Transverse colon (tissue), 4 donors: ENCODE measurements at places on chromosomes 6 and 20. TPM values are rescaled to one million over a fixed set of nuclear protein-coding genes. Genes with fewer than 3 reads are reported as not detected.

Gene SPACA1
- not detected for total RNA-seq

Gene ACOT8
- total RNA-seq, result 84.6 TPM

DNA sequence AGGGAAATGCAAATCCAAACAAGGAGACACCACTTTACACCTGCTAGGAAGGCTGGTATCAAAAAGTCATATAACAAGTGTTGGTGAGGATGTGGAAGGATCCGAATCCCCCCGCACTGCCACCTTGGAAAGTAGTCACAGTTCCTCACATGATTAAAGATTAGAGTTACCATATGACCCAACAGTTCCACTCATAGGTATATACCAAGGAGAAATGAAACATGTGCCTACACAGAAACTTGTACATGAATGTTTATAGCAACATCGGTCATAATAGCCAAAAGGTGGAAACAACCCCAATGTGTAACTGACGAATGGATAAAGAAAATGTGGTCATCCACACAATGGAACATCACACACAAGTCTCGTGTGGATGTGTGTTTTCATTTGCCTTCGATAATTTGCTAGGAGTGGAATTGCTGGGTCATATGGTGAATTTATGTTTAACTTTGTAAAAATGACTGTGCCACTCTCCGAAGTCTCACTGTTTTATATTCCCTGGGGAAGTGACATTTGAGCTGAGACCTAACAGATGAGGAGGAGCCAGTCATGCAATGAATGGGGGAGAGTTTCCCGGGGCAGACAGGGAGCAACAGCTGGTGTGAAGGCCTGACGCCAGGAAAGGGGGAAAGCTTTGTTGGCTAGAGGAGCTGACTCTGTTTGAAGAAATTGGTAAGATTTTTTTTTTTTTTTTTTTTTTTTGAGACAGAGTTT, 125.9 kb upstream of the MLN start:
- no peak for DNase-seq
- H3K36me3 ChIP-seq, result no peaks in the 10 kb centered on the region
- H3K4me3 ChIP-seq, result no peak overlapping the region
- H3K27me3 ChIP-seq, result no peaks in the 10 kb centered on the region

DNA sequence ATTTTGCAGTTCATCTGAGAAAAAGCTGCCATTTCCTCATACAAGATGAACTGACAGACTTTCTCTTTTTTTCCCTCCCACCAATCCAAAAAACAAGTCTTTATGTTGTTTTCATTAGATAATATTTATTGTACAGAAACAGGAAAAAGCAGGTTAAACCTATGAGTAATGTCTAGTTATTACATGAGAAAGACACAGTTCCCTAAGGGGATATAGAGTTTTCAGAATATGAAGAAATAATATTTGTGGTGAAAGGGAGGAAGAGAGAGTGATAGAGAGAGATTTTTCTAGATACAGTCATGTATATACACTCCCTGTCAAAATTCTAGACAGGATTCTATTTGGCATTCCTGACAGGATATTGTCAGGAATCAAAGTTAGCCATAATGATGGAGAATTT, 392.4 kb downstream of the BMP2 start:
- no peak overlapping the region for H3K27ac ChIP-seq
- H3K4me1 ChIP-seq, result no peaks in the 10 kb centered on the region
- no peak for DNase-seq
- no peaks in the 10 kb centered on the region for H3K27me3 ChIP-seq

DNA sequence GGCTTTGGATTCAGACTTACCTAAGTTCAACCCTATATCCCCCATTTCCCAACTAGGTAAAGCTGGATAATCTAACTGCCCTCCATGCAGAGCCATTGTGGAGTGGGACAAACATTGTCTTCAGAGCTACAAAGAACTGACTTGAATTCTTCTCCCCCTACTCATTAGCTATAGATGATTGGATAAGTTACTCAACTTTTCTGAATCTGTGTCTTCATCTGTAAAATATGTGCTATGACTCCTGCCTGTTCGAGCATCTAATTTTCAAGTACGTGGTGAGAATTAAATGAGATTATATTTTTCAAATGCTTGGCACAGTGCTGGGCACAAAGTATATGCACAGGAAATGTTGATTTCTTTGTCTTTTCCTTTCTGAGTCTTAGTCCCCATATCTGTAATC, 240.3 kb upstream of the TCF21 start:
- no peak overlapping the region for H3K27ac ChIP-seq
- DNase-seq, result no peak
- no peaks in the 10 kb centered on the region for H3K27me3 ChIP-seq
- H3K4me3 ChIP-seq, result no peak overlapping the region
- H3K4me1 ChIP-seq, result peaks cover 4% of the 10 kb centered on the region

DNA sequence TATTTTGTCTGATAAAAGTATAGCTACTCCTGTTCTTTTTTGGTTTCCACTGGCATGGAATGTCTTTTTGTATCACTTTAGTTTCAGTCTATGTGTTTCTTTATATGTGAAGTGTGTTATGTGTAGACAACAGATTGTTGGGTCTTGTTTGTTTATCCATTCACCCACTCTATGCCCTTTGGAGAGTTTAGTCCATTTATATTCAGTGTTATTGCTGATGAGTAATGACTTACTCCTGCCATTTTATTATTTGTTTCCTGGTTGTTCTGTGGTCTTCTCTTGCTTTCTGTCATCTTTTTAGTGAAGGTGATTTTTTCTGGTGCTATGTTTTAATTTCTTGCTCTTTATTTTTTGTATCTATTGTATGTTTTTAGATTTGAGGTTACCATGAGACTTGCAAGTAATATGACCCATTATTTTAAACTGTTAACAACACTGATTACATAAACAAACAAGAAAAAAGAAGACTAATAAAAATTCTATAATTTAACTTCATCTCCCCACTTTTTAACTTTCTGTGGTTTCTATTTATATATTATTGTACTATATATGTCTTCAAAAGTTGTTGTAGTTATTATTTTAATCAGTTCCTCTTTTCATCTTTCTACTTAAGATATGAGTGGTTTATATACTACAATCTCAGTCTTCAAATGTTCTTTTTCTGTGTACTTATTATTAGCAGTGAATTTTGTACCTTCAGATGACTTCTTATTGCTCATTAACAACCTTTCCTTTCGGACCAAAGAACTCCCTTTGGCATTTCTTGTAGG, 323.4 kb downstream of the BTBD9 start:
- no peaks in the 10 kb centered on the region for H3K27me3 ChIP-seq
- H3K4me3 ChIP-seq, result no peak overlapping the region
- no peak for DNase-seq

DNA sequence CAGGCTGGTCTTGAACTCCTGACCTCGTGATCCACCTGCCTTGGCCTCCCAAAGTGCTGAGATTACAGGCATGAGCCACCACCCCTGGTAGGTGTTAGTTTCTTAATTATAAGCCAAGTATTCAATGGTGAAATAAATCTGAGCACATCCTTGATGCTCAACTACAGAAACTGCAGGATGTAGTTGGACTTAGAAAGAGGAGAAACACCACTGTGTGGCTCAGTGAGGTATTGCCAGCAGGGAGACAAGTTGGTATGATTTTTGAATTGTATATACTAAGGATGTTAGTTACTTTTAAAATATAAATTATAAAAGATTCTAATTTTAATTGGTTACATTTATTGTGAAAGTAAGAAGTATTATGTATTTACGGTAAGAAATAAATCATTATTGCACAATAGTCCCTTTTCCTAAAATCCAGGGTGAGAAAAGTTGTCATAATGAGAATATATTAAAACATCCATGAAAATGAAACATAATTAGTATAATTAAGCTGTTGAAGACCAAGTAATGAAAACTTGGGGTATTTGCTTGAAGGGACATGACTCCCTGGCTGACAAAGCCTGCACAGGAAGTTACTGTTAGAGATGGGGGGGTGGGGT, 17.6 kb downstream of the SLC18B1 start:
- no peak for DNase-seq
- H3K36me3 ChIP-seq, result no peaks in the 10 kb centered on the region
- H3K4me3 ChIP-seq, result no peak overlapping the region
- no peaks in the 10 kb centered on the region for H3K27me3 ChIP-seq
- H3K4me1 ChIP-seq, result no peaks in the 10 kb centered on the region
- H3K27ac ChIP-seq, result no peak overlapping the region

Gene ZBP1
- total RNA-seq, result 4.4 TPM

- H3K27ac ChIP-seq, result peak overlapping the region; percentile 66
- no peak overlapping the region for H3K4me3 ChIP-seq
- H3K27me3 ChIP-seq, result no peaks in the 10 kb centered on the region
- no peak for DNase-seq
Observed at GRCh38 chr6:11785415-11785773, 6.8 kb upstream of the ADTRP start.

DNA sequence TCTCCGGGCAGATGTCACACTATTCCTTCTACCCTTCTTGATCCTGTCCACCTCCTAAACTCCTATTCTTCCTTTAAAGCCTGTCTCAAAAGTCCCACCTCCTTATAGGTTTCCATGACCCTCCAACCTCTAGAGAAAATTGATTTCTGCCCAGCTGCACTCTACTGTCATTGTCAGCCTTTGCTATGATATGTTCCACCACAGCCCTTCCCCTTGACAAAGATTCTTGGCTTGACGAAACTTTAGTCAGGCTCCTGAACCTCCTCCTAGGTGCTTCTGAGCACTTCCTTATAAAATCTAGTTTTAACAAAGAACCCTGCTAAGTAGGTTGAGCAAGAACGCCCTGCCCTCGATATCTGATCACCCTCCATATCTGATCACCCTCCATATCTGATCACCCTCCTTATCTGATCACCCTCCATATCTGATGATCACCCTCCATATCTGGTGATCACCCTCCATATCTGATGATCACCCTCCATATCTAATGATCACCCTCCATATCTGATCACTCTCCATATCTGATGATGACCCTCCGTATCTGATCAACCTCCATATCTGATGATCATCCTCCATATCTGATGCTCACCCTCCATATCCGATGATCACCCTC, 103.2 kb downstream of the RIN2 start:
- peak overlapping the region; percentile 74 for H3K27ac ChIP-seq
- peaks cover 5% of the 10 kb centered on the region for H3K4me1 ChIP-seq
- no peak for DNase-seq
- H3K36me3 ChIP-seq, result no peaks in the 10 kb centered on the region

DNA sequence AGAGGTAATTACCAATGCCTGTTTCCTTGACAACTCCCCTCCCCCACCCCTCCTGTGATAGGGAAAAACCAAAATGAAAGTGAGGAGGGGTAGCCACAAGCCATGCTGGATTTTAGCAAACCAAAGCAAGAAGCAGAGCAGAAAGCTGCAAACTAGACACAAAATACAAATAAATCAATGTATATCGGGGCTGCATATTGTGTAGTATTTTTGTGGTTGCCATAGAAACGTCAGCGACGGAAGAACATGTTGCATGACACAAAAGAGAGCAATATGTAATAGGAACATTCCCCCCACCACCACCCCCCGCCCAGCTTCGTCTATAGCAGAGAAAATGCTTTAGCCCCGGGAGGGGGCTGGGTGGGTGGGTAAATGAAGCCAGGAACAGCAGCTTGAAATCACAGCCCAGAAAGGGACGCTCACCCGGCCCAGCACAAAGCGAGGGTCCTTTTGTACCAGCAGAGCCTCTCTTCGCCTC, 548 bp downstream of the AGPAT4 start:
- H3K36me3 ChIP-seq, result no peaks in the 10 kb centered on the region
- H3K27ac ChIP-seq, result peak overlapping the region; percentile 72
- H3K4me1 ChIP-seq, result peaks cover 3% of the 10 kb centered on the region
- H3K27me3 ChIP-seq, result no peaks in the 10 kb centered on the region
- DNase-seq, result no peak

GRCh38 chr20:19083136-19083621, 129.3 kb upstream of the SLC24A3 start:
- no peaks in the 10 kb centered on the region for H3K4me1 ChIP-seq
- no peaks in the 10 kb centered on the region for H3K27me3 ChIP-seq
- no peak overlapping the region for H3K4me3 ChIP-seq
- DNase-seq, result no peak

GRCh38 chr6:144999127-144999526, 714.0 kb downstream of the UTRN start:
- no peak for DNase-seq
- no peaks in the 10 kb centered on the region for H3K27me3 ChIP-seq
- no peak overlapping the region for H3K4me3 ChIP-seq
- no peaks in the 10 kb centered on the region for H3K4me1 ChIP-seq
- no peaks in the 10 kb centered on the region for H3K36me3 ChIP-seq

Gene GJA1
- total RNA-seq, result 4.0 TPM

Gene NFKBIE
- total RNA-seq, result 2.6 TPM

- no peak for DNase-seq
- no peak overlapping the region for H3K27ac ChIP-seq
- H3K27me3 ChIP-seq, result no peaks in the 10 kb centered on the region
- H3K36me3 ChIP-seq, result no peaks in the 10 kb centered on the region
- no peaks in the 10 kb centered on the region for H3K4me1 ChIP-seq
- H3K4me3 ChIP-seq, result no peak overlapping the region
Observed at GRCh38 chr6:141667580-141668309, 465.0 kb upstream of the GJE1 start.

DNA sequence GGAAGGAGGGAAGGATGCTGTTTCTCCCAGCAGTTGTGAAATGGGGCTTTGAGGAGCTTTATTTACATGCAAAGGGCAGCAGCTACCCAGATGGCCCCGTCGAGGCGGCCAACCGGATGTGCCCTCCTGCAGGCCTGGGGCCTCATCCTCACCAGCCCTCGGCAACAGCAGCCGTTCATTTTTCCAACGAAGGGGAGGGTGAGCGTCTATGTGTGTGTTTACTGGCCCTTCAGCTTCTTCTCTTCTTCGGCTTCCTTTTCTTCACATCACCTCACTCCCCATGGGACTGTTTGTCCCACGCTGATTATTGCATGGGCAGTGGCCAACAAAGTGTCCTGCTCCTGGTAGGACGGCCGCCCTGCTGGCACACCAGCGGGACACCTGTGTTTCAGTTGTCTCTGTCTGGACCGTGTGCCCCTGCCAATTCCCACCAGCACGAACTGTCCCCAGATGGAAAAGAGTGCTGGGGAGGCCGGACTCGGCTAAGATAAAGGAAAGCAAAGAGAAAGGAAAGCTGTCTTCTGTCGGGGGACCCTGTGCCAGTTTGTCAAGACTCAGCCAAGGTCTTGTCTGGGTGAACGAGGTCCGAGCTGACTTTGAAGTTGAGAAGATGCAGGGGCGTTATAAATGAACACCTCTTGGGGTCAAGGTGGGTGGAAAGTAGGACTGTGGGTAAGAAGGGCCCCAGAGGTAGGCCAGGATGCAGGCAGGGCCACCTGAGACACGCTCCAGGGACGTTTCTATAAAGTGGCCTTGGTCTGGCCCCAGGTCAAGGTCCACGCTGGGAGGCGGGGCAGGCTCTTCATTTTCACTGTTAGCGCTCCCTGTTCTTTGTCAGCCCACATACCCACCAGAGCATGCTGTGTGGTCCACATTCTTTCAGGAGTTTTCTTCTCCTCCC, 57.0 kb downstream of the FAM50B start:
- no peak overlapping the region for H3K4me3 ChIP-seq
- no peaks in the 10 kb centered on the region for H3K27me3 ChIP-seq
- H3K36me3 ChIP-seq, result no peaks in the 10 kb centered on the region
- no peak for DNase-seq
- H3K27ac ChIP-seq, result no peak overlapping the region
- no peaks in the 10 kb centered on the region for H3K4me1 ChIP-seq

Gene FUT9
- not detected for total RNA-seq

Gene GJA10
- not detected for total RNA-seq

GRCh38 chr6:35082733-35083403, 58.3 kb downstream of the TCP11 start:
- H3K27me3 ChIP-seq, result no peaks in the 10 kb centered on the region
- H3K36me3 ChIP-seq, result peaks cover 38% of the 10 kb centered on the region
- no peak overlapping the region for H3K4me3 ChIP-seq
- no peak overlapping the region for H3K27ac ChIP-seq
- H3K4me1 ChIP-seq, result peaks cover 3% of the 10 kb centered on the region
